ENCODE measurements at places on chromosomes 1 and 21.

DNA sequence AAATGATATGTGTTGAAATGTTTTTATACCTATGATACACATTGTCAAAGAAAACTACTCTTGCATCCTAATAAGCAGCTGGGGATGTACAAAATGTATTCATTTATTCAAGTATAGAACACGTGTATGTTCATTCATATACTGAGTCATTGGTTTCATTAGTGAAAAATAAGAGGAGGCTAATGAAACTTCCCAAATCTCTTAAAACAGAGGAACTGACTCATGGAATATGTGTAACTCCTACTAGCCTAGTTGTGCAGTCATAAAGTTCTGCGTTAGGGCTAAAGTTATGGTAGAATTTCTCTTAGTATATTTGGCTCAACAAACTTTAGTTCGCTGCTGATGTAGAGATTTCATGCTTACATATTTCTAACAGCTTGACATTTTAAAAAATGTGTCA lies 441.6 kb downstream of the NCAM2 start:
- DNase-seq, result no peak

- DNase-seq, result no peak
Measured at GRCh38 chr1:75811211-75811981, 14.7 kb downstream of the MSH4 start.

GRCh38 chr1:107689159-107689558 lies 275.8 kb downstream of the VAV3 start:
- no peak for DNase-seq

DNA sequence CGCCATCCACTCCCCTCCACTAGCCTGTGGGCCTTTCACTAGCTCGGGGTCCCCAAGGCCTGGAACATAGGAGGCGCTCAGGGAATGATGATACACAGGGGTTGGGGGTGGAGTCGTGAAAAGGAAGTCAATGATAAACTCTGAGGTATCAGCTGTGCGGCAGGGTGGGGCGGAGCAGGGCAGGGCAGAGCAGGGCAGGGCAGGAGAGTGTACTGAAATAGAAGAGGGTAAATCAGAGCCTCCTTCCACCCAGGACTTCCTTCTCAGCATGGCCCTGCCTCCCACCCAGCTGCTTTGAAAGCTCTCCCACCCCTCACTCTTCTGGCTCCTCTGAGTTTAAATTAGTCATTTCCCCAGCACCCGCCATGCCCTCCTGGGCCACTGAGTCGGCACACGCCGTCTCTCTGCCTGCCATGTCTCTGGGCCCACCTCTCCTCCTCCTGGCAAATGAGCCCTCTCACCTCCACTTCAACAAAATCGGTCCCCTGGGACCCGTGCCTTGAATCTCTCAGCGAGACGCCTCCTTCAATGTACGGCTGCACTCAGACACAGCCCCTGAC lies 16.9 kb downstream of the CAPZB start:
- peak; percentile 63 for DNase-seq

DNA sequence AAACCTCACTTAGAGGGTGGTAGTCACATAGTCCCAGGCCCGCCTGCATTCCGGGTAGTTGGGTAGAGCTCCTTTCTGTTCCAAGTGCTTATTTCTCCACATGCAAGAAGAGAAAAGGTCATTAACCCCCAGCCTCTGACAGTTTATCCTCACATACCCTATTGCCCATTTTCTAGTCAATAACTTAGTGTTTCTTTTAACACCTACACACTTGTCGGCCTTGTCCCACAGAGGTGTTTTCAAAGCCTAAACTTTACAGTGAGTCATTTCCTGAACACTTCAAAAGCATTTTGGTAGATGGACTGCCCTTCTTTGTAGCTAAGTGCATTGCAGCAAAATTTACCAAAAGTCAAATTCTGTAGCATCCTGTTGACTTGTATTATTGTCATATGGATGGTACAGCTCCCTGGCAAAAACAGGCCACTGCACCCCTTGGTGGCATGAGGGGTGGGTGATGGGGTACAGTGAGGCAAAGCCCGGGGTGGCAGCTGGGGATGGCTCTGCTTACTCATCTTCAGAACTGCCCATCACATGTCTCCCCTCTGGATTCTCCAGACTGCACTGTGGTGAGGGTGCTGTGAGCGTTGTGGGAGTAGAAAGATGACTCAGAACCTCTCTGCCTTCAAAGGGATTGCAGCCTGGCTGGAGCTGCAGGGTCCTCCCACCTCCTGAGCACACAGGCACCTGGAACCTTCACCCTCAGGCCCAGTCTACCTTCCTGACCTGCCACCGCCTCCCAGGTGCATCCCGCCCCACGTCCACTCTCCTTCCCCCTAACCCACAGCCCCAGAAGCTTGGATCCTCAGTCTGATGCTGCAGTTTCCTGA lies 45.8 kb upstream of the DMRTB1 start:
- peak; percentile 17 for DNase-seq

DNA sequence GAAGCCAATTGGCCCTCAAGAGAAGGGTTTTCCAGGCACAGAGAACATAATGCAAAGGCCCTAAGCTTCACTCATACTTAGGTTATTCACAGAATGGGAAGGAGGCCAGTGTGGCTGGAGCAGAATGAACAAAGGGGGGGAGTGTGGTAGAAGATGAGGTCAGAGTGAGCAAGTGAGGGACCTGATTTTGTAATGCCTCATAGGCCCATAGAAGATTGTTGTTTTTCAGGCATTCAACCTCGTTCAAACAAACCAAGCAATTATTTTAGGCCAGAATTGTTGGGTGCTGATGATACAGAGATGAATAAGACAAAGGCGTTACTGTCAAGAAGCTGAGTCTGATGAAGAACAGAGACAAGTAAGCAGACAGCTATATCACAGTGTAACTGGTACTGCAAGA lies 54.5 kb upstream of the RAP1A start:
- DNase-seq, result no peak

- no peak for DNase-seq
Measured at GRCh38 chr1:41623736-41624135, 139.3 kb upstream of the EDN2 start.

DNA sequence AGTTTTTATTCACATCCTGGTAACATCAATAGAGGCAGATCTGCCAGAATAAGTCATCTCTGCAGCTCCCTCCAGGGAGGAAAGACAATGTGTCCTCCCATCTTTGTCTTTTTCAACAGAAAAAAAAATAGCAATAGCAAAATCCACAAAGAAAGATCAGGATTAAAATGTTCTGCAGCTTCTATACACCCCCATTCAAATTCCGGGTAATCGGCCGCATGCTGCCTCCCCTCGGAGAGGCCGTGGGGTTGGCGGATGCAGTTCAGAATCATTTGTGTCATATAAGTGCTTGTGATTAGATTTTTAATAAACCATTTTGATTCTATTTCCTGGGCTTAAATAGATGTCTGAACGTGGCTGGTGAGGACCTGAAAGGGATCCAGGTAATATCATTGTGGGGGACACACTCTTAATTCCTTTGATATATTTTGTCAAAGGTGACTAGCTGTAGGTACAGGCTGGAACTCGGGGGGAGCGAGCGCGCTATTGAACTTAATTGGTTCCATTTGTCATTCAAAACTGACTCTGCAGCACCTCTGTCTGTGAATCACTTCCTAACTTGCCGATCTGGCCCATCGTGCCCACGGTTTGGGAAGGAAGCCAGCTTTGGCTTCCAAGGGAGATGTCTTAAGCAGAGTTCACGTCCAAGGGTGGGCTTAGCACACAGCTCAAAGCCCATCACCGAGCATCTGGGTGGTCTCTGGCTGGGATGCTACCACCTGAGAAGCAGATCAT lies 85.6 kb upstream of the ARHGEF16 start:
- DNase-seq, result no peak

GRCh38 chr1:111576547-111576946 lies 43.0 kb upstream of the RAP1A start:
- no peak for DNase-seq

GRCh38 chr1:231584117-231584516 lies 42.5 kb upstream of the DISC1 start:
- no peak for DNase-seq

DNA sequence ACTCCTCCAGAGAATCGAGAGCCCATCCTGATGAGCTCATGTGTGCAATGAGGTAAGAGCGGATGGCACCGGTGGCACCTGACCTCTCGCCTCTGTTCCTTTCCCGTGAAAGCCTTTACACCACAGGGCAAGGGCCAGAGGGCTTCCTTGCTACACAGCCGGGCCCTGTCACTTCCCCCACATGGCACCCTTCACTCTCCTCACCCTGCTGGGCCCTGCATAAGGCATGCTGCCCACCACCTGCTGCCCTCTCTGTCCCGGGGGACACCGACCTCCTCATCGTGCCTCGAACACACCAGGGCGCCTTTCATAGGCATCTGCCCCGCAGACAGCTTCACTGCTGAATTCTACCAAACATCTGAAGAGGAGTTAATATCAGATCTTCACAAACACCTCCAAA lies 45.1 kb upstream of the C1orf174 start:
- DNase-seq, result no peak

DNA sequence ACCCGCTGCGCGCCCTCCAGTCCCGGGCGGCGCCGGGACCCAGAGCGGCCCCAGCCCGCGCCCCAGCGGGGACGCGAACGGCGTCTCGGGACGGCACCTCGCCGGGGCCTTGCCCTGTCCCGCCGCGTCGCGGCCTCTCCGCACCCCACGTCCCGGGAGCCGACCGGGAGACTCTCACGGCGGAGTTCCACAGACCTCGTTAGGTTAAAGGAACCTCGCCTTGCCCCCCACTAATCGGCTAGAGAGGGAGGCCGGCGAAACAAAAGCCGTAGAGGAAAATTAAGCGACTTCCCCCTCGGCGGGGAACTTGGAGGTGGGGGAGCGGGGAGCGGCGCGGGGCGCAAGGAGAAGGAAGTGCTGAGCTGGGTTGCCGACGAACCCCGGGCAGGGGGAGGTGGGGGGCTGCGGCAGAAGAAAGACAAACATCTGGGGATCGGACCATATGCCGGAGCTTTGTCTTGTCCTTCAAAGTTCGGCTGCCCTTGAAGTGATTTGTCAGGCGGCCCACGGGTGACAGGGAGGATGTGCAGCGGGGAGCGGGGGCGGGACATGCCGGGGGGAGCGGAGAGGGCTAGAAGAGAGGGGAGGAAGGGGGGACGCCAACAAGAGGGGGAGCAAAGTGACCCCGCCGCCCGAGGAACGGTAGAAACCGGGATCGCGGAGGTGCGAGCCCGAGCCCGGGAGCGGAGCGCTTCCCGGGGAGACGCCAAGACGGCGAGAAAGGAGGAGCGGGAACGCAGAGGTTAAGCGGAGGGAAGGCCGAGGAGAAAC lies 120.0 kb upstream of the RRP15 start:
- no peak for DNase-seq

DNA sequence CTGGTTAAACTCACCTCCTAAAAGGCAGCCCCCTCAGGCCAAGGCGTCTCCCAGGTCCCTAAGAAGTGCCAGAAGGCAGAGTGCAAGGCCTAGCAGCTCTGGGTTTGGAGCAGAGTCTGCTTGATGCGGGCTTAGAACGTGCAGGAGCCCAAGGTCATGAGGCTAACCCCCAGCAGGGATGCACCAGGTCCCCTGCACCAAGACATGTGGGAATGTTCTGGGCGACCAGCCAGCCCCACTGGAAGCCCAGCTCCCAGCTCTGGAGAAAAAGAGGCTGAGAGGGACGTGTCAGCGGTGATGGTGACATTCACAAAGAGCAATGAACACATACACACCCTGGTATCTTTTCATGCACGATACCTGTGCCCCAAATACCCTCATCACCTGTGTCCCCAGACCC lies 5.1 kb downstream of the LRRN2 start:
- no peak for DNase-seq

DNA sequence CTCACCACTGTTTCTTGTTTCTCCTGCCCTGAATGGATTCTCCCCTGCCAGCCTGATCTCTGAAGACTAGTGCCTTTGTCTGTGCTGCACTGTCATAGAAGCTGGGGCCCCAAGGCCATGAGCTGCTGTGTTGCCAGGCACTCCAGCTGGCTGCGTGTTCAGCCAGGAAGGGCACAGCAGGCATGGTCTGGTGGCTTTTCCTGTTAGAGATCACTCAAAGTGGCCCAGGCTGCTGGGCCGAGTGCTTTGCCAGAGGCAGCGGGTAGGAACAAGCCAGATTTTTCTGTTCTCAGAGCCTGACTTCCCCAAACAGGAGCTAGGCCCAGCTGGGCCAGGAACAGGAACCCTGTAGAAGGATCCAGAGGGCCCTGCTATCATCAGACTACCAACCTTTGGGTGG lies 5.2 kb downstream of the ADPRS start:
- DNase-seq, result no peak

- no peak for DNase-seq
Measured at GRCh38 chr1:7373876-7374562, 397.1 kb upstream of the VAMP3 start.

DNA sequence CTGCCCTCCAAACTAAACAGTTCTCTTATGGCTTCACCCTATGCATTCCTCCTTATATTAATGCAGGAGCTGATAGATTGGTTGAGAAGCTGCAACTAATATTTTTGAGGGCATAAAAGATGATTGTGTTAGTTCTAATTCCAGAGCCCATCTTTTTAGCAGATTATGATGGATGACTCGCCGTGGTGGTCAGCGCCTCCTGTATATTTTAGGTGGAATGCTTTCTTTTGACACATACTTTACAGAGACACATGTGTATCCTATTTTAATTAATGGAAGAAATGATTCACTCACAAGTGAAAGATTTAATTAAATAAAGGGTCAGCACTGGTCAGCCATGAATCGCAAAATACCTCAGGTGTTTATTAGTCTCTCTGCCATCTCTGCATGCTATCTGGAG lies 120.7 kb downstream of the TM2D1 start:
- no peak for DNase-seq

GRCh38 chr1:165674599-165674998 lies 23.8 kb downstream of the ALDH9A1 start:
- no peak for DNase-seq

GRCh38 chr1:235516862-235517446 lies 12.7 kb upstream of the B3GALNT2 start:
- DNase-seq, result no peak

DNA sequence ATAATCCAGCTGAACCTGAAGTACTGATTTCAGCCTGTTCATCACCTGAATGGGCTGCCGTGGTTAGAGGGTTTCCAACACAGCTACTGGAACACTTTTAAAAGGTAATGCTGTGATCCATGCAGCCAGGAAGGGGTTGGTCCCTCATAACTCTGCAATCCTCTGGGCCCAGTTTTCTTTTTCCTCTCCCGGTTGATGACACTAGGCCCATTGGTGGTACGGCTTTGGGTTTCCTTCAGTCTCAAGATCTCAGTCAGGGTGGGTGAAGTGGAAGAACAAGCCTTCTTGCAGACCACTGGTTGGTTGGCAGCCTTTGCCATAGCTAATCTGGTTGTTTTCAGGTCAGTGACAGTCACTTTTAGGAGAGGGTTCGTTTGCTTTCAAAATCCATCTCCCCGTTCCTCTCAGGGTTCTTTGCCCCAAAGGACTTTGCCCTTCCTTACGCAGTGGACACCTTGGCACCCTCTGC lies 502 bp upstream of the SLC35A3 start:
- DNase-seq, result no peak

DNA sequence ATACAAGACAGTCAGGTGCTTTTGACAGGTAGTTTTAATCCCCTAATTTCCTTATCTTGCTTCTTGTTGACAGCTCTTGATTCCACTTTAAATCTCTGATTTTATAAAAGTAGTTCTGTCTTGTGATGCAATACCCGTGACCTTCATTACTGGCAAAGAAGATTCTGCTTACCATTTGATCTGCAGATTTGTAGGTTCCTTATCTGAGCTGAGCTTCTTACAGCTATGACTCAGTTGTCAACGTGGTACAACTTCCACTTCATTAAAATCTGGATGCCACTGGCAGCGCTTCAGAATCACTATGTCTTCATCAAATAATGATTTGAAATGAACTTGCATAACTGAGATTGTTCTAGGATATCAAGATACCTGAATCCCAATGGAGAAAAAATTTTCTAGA lies 543.6 kb upstream of the B3GALT2 start:
- DNase-seq, result no peak

GRCh38 chr1:64001038-64001437 lies 202.4 kb upstream of the UBE2U start:
- no peak for DNase-seq

Data from activated T-cell treated with anti-CD3 and anti-CD28 coated beads for 4 hours (primary cell).